Renal pelvis (tissue), 12 donors: ENCODE measurements at places on chromosomes 1 and 21. TPM values are rescaled to one million over a fixed set of nuclear protein-coding genes. Genes with fewer than 3 reads are reported as not detected.

GRCh38 chr1:6086762-6087376 lies 41.2 kb downstream of the KCNAB2 start:
- no peak for DNase-seq

GRCh38 chr1:200979574-200980451 lies 43.7 kb downstream of the KIF21B start:
- DNase-seq: no peak

DNA sequence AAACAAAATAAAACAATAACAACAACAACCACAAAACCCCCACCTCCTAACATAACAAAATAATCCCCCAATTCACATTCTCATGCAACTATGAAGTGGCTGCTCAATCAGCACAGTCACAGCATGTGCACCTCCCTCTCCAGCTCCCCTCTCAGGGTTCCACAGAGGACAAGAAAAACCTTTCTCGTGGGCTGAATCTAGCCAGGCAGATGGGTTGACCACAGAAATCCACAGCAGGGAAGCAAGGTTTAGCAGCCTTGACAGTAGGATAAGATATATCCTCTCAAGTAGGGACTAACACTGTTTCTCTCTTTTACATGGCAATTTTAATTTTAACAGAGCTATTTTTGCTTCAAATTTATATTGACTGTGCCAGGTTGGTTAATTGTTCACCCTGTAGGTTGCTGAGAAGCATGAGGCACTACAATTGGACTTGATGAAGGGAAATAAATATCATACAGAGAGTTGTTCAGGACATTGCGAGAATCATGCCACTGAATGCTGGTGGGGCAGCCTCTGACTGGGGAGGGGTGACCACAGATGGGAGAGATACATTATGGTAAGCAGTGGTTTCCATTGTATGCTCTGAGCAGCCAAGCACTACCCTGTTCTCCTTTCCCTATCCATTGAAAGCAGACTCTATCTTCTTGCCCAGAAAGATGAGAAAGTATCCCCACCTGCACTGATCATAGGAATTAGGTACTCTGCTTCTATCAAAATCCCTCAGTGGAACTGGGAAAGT lies 535.1 kb downstream of the DPYD start:
- DNase-seq: no peak

DNA sequence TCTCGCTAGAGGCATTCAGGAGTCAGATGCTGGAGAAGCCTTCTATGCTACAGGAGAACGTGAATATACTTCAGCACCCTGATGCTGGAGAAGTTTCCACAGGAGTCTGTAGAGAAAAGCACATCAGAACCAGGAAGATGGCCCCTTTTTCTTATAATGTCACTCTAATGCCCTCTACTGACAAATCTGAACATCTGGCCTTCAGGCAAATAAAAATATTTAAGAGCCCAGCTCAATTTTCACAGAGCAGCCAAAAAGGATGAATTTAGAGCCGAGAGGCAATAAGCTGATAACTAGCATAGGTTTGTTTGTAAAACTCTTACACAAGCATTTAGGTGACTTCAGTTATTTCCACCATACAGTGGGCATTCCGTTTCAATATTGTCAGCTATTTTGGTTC lies 3.8 kb upstream of the RRP15 start:
- no peak for DNase-seq

DNA sequence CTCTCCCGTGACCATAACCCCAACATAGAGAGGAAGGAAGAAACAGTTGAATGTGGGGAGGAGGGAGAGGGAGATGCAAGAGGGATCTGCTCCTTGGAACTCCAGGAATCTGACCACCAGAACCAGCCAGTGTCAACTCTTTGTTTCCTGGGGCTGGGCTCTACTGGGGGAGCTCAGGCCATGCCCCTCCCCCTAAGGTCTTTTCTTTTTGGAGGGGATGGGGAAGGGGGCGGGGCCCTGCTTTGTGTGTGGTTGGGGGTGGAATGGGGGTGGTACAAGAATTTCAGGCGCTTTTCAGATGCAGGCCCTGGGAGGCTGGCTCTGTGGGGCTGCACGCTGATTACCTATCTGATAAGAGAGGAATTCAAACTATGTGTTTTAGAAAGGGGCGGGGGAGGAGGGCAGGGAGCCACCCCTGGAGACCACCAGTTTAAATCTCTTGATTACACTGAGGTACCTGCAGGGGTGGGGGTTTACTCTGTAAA lies 8.3 kb downstream of the LIN28A start:
- no peak for DNase-seq

The SHE gene
- 11.0 TPM for polyA plus RNA-seq
